ENCODE measurements at places on chromosomes 5 and 9. TPM values are rescaled to one million over a fixed set of nuclear protein-coding genes. Genes with fewer than 3 reads are reported as not detected.

Gene PCDHGA6
- 7.8 TPM for total RNA-seq

Gene IL7R
- total RNA-seq: 75.0 TPM

Gene PTCD2
- 11.6 TPM for total RNA-seq

Gene PIP5K1B
- total RNA-seq: not detected

Gene GPRIN1
- total RNA-seq: 1.7 TPM

Gene DRD1
- not detected for total RNA-seq

Gene SPINK5
- total RNA-seq: not detected

Gene PTGER4
- 11.1 TPM for total RNA-seq

Gene SUSD3
- 7.2 TPM for total RNA-seq

Data from articular chondrocyte of knee joint (primary cell).